ENCODE measurements at places on chromosomes 16 and 17.
A peak's percentile ranks its signal among the peaks of the same experiment; 100 is the strongest.

- DNase-seq = no peak
Measured at GRCh38 chr17:55496094-55496881, 15.0 kb downstream of the SMIM36 start.

GRCh38 chr16:10744370-10745030, 858 bp downstream of the NUBP1 start:
- DNase-seq = no peak

- peak; percentile 41 for DNase-seq
Measured at GRCh38 chr16:81164481-81164880, 68.3 kb upstream of the GCSH start.

DNA sequence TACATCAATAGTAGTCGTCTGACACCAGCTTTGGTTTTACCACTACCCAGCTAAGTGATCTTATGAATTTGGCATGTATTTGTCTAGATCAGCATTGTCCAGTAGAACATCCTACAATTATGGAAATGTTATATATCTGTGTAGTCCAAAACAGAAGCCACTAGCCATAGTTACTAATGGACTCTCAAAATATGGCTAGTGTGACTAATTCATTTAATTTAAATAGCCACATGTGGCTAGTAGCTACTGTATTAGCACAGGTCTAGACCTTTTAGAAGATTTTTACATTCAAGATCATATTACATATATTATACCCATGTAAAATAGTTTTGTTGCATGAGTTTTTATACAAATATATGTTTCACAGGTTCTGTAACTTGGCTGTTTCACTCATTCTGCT, 27.0 kb upstream of the NFAT5 start:
- DNase-seq = no peak

DNA sequence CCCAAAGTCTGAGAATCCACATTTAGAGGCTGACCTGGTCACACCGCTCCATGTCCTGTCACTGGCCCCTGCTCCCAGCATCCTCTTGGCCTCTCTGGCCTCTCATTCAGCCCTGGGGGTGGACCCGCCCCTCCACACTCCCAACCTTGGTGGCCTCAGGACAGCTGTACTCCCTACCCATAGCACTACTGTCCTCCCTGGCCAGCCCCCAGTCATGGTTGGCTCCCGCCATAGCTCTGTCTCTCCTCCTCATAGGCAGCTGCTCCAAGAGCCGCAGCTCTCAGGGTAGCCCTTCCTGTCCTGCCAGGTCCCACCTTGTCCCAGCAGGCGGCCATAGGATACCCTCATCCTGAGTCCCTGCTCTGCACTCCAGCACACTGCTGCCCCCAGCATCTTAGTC, 38.0 kb upstream of the PHB1 start:
- DNase-seq = no peak

DNA sequence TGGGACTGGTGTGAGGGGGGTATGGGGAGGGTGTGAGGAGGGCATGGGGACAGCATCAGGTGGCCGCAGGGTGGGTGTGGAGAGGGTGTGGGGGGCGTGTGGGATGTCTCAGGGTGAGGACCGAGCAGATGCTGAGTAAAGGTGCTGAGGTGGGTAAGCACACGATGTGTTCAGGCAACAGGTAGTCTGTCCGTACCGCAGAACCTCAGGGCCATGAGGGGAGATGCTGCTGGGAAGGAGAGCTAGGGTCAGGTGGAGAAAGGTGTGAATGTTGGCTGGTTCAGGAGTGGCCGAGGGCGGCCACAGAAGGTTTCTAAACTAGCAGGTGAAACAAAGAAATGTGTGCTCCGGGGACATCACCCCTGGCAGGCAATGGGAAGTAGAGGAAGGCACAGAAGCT, 80.0 kb upstream of the CDH5 start:
- DNase-seq = no peak

GRCh38 chr16:46857368-46857945, 26.5 kb upstream of the C16orf87 start:
- peak; percentile 73 for DNase-seq

- no peak for DNase-seq
Measured at GRCh38 chr17:65370669-65371131, 190.7 kb downstream of the AXIN2 start.

DNA sequence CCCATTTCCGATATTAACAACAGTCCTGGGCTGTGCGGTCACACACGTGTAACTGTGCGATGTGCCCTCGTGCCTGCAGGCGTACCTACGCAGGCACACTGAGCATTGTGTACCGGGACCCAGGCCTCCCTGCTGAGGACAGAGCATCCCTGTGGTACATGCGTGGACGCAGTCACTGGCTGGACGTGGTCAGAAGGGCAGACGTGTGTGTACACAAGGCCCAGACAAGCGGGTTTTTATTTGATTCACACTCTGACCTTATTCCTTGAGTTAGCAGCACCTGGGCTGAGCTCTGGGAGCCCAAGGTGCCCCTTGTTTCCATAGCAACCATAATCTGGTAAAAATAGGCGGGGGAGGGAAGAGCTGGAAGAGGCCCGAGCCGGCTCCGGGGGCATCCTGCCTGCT, 19.5 kb downstream of the RAP1GAP2 start:
- no peak for DNase-seq

DNA sequence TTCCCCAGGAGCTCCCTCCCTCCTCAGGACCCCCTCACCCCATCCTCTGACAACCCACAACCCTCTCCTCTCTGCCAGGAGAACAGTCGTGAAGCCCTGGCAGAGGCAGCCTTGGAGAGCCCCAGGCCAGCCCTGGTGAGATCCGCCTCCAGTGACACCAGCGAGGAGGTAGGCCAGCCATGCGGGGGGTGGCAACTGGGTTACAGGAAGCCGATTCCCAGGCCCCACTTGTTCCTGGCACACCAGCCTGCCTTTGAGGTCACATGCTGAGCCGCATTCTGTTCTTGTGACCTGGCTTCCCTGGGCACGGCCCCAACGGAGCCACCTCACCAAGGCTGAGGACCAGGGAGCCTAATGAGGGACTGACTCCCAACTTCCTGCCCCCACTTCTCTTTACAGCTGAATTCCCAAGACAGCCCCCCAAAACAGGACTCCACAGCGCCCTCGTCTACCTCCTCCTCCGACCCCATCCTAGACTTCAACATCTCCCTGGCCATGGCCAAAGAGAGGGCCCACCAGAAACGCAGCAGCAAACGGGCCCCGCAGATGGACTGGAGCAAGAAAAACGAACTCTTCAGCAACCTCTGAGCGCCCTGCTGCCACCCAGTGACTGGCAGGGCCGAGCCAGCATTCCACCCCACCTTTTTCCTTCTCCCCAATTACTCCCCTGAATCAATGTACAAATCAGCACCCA, 7.9 kb downstream of the NAT9 start:
- no peak for DNase-seq

DNA sequence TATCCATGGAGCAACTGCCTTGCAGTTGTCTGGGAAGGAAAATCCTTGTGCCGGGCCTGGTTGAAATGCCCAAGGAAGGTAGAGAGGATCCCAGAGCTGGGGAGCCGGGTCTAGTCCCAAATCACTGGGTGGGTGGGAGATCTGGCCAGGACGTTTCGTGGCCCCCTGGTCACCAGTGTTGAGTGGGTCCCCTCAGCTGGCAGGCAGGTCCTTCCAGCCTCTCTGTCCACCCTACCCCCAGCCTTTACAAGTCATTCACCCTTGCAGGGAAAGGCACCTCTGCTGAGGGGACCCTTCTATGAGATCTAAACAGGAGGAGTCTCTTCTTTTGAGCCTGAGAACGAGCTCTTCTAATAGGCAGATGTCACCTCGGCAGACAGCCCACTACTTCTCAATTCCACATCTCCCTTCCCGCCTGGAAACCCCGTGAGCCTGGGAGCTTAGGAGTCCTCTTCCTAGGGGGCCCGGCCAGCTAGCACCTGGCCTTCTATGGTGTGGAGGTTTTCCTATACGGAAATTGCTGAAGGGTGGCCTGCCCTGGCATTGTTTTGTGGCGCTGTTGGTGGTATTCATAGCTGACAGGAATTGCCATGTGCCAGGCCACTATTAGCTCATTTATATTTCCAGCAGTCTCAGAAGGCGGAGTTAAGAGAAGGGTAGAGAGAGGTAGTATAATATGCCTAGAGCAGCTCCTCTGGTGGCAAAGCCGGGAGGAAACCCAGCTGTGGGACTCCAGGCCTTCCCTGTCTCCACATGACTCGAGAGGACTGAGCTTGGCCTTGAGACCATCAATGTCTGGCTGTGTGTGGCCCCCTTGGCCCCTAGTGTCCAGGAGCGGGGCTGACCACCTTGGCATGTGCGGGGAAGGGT, 13.3 kb downstream of the MPRIP start:
- no peak for DNase-seq

DNA sequence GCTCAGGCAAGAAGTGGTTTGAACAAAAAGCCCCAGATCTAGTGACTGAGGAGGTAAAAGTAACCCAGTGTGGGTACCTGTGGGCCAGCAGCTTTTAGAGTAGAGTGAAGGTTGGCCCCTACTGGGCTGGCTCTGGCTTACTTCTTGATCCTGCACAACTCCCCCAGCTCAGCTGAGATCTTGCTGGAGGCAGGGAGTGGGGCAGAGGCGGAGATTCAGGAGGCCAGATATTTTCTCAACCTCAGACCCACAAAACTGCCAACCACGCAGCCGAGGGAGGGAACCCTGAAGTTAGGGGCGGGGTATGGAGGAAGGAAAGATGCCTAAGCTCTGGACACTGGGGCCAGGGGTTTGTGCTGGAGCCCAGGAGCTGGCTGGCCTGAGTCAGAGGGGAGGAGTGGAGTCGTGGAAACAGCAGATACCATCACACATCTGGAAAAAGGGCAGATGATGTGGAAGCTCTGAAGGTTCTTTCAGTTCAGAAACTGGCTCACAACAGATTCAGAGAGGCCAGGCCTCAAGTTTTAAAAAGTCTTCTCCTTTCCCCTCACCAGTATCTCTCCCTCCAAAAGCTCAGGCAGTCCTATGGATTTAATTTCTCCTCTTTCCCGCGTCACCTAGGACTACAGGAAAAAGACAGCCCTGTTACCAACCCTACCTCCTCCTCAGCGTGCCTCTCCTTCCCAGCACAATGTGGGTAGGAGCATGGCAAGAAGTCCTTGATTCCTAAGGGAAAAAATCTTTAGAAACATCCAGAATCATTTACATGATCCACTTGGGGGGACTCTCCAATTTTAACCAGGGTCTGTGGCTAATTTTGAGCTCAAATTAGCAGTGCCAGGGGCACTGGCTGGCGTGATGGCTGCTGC, 48.1 kb downstream of the MYO18A start:
- no peak for DNase-seq

DNA sequence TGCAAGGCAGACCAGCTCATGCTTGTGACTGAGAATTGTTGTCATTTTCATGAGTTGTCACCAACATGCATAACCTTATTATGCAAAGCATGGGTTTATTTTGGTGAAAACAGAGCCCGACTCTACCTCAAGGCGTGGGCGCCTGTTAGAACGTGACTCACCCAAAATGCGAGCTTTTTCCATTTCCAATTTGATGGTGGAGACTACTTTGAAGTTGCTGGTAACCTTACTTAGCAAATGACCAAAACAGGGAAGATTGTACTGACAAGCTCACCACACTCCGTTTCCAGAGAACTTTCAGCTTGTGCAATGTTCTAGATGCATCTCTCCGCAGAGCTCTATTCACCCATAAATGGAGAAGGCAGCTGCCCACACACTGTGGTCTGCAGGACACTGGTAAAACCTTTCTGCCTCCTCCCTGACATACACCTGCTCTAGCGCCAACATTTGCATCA, 284.5 kb downstream of the MAF start:
- DNase-seq = no peak

- no peak for DNase-seq
Measured at GRCh38 chr17:73750975-73751374, 106.7 kb upstream of the SDK2 start.

DNA sequence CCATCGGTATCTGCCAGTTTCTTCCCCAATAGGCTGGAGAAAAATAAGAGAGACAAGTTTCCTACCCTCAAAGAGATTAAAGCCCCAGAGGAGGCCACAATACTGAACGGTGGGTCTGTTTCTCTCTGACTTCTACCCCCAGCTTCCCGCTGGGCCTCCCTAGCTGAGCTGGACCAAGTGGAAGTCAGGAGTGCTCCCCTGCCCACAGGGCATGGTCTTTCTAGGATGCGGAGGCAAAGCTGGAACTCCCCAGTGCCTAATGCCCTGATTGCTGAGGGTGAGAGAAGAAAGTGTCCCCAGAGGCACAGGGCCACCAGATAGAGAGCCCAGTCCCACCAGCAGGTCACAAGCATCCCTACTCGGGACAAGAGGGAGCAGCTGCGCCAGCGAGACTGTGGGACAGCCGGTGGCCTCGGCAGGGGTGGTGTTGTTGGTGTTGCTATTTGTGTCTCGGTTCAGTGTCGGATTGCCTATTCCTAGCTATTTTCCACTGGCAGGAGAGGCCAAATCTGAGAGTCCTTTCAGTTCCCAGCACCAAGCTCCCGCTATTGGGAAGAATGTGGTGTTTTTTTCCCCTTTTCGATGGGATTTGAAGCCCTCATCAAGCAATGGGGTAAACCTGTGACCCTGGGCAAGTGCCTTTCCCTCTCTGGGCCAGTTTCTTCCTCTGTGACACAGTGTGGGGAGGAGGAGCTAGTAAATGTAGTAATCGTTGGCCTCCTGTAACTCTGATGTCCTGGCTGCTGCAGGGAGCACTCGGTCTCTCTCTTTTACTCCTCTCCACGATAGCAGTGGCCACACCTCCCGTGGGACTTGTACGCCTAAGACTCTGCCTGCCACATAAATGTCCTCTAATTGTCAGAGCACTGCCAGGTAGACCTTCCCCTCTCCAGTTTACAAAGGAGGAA, 22.5 kb upstream of the TBX2 start:
- no peak for DNase-seq

GRCh38 chr17:44779211-44780025, 20.6 kb downstream of the ADAM11 start:
- DNase-seq = no peak

GRCh38 chr16:19833176-19833575, 51.5 kb downstream of the GPRC5B start:
- no peak for DNase-seq

GRCh38 chr17:62816282-62816839, 8.2 kb upstream of the MARCHF10 start:
- no peak for DNase-seq

- DNase-seq = no peak
Measured at GRCh38 chr17:13643180-13643579, 41.5 kb upstream of the HS3ST3A1 start.

DNA sequence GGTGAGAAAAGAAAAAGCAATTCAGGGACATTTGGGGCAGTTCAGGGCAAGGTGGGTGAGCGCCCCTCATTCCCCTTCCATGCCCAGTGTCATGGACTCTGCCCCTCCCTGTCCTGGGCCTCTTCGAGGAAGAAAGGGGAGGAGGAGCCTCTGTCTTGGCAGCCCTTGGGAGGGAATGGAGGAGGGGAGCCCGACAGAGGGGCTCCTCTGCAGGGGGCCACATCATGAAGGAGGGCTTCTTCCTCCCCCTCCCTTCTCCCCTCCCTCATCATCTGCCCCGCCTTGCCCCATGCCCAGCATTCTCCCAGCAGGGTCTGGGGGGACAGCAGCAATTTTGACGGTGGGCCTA, 33.2 kb upstream of the TAC4 start:
- DNase-seq = no peak

GRCh38 chr16:77191259-77191969, 424 bp downstream of the MON1B start:
- no peak for DNase-seq

GRCh38 chr17:68711858-68712257, 110.7 kb upstream of the FAM20A start:
- no peak for DNase-seq

- no peak for DNase-seq
Measured at GRCh38 chr17:13646411-13646810, 44.7 kb upstream of the HS3ST3A1 start.

Data from NCI-H1436 treated with DMSO at 0.1 percent for 48 hours (cell line).